ENCODE measurements at places on chromosomes 7 and 10. TPM values are rescaled to one million over a fixed set of nuclear protein-coding genes. Genes with fewer than 3 reads are reported as not detected.

Gene INMT
- total RNA-seq, result 37.4 TPM

Gene NRP1
- total RNA-seq, result 123 TPM

Gene TWNK
- total RNA-seq, result 7.6 TPM

Gene TRIM50
- total RNA-seq, result 1.0 TPM

Gene RBM17
- 93.3 TPM for total RNA-seq

Gene CTNNA3
- 0.11 TPM for total RNA-seq

Gene HOXA10
- not detected for total RNA-seq

GRCh38 chr10:68047554-68048327 is 27.3 kb downstream of the HERC4 start:
- no peak for DNase-seq
- no peaks in the 10 kb centered on the region for H3K27me3 ChIP-seq
- no peaks in the 10 kb centered on the region for H3K36me3 ChIP-seq
- H3K27ac ChIP-seq, result no peak overlapping the region

DNA sequence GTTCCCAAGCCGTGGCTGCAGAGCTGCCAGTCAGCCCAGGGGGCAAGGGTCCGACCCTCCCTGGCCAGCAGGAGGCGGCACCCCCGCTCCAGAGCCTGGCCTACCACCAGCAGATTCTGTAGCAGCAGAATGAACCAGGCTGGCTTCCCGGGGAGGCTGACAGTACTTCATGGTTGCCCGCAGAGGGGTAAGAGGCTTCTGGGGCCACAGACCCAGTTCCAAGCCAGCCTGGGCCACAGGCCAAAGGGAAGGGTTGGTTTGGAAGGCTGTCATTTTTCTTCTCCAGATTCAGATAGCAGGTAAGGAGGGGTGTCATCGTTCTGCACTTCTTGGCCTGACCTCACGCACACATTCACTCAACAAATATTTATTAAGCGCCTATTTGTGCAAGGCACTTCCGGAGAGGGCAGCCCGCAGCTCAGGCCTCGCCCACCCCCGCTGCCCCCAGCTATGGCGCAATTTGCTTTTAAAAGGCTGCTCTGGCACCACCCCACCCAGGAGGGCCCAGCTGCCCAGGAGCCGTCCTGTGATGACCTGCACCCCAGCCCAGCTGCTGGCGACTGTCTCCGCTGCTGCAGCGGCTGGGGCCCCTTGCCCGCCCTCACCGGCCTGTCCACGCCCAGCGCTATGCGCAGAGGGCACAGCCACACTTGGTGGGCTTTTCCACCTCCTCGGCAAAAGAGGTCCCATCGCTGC is 168.5 kb downstream of the LCOR start:
- H3K4me3 ChIP-seq, result no peak overlapping the region
- H3K4me1 ChIP-seq, result no peaks in the 10 kb centered on the region
- no peak overlapping the region for H3K27ac ChIP-seq
- H3K27me3 ChIP-seq, result no peaks in the 10 kb centered on the region
- no peak for DNase-seq

DNA sequence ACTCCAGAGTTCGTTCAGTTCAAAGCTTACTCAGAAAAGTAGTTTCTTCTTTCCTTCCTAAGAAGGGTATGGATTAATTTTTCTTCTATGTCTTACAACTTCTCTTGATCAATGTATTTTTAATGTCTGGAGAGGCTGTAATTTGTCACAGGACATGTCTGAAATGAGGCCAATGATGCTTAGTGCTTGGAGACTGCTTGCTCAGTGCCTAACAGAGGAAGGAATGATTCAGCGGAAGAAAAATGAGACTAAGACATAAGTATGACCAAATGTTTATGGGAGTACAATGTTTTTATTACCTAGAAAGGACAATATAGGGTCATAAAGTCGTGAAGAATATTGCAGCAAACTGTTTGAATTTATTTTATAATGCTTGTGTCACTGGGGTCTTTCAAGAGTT is 43.3 kb downstream of the GPR37 start:
- no peaks in the 10 kb centered on the region for H3K4me1 ChIP-seq
- H3K27ac ChIP-seq, result no peak overlapping the region
- H3K4me3 ChIP-seq, result no peak overlapping the region
- no peaks in the 10 kb centered on the region for H3K27me3 ChIP-seq

- H3K27ac ChIP-seq, result no peak overlapping the region
- H3K36me3 ChIP-seq, result no peaks in the 10 kb centered on the region
- H3K27me3 ChIP-seq, result no peaks in the 10 kb centered on the region
- H3K4me1 ChIP-seq, result no peaks in the 10 kb centered on the region
Observed at GRCh38 chr7:83835424-83835823, 186.5 kb upstream of the SEMA3E start.

DNA sequence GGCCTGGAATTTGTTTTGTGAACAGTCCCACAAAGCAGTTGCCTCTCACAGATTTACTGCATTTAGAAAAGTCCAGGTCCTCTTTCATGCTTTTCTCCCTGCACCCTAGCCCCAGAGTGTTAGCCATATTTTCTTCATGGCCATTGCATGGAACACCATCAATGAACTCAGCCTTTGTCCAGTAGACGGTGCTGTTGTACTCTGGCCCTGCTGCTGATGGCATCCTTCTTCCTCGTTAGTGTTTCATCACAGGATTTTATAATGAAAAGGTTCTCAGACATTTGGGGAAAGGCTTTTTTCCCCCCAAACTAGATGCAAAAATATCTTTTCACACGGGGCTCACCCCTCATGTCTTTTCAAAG is 93.0 kb upstream of the SLC25A13 start:
- no peaks in the 10 kb centered on the region for H3K27me3 ChIP-seq
- no peak overlapping the region for H3K4me3 ChIP-seq
- H3K4me1 ChIP-seq, result peaks cover 22% of the 10 kb centered on the region
- H3K36me3 ChIP-seq, result no peaks in the 10 kb centered on the region

DNA sequence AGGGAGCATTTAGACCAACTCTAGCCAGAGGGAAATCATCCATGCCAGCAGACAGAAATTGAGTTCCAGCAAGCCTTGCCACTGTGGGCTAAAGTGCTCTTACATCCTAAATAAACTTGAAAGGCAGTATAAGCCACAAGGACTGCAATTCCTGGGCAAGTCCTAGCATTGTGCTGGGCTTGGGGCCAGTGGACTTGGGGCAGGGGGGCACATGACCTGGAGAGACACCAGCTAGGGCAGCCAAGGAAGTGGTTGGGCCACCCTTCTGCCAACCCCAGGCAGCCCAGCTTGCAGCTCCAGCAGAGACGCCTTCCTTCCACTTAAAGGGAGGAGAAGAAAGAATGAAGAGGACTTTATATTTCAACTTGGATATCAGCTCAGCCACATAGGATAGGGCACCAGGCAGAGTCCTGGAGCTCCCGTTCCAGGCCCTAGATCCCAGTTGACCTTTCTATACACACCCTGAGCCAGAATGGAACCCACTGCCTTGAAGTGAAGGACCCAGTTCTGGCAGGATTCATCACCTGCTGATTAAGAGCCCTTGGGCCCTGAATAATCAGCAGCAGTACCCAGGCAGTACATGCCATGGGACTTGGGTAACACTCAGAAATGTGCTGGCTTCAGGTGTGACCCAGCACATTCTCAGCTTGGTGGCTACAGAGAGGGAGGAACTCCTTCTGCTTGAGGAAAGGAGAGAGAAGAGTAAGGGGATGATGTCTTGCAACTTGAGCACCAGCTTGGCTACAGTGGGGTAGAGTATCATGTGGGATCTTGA is 153.0 kb downstream of the GNAI1 start:
- H3K4me1 ChIP-seq, result no peaks in the 10 kb centered on the region
- no peak overlapping the region for H3K27ac ChIP-seq
- peak; percentile 51 for DNase-seq
- no peaks in the 10 kb centered on the region for H3K27me3 ChIP-seq

- H3K27me3 ChIP-seq, result no peaks in the 10 kb centered on the region
- no peaks in the 10 kb centered on the region for H3K36me3 ChIP-seq
- H3K4me1 ChIP-seq, result no peaks in the 10 kb centered on the region
- H3K27ac ChIP-seq, result no peak overlapping the region
- H3K4me3 ChIP-seq, result no peak overlapping the region
- peak; percentile 15 for DNase-seq
Observed at GRCh38 chr7:6286486-6286885, 14.1 kb upstream of the CYTH3 start.

GRCh38 chr7:102284399-102284798 is 2.3 kb upstream of the SH2B2 start:
- no peaks in the 10 kb centered on the region for H3K27me3 ChIP-seq
- H3K36me3 ChIP-seq, result no peaks in the 10 kb centered on the region
- no peak for DNase-seq
- no peak overlapping the region for H3K27ac ChIP-seq

GRCh38 chr7:138979226-138979979 is 1.8 kb downstream of the KIAA1549 start:
- H3K4me3 ChIP-seq, result no peak overlapping the region
- DNase-seq, result no peak
- no peaks in the 10 kb centered on the region for H3K36me3 ChIP-seq

GRCh38 chr7:913736-914520 is 37.6 kb downstream of the GET4 start:
- H3K4me3 ChIP-seq, result no peak overlapping the region
- H3K27me3 ChIP-seq, result no peaks in the 10 kb centered on the region
- H3K4me1 ChIP-seq, result peaks cover 14% of the 10 kb centered on the region
- no peaks in the 10 kb centered on the region for H3K36me3 ChIP-seq
- no peak for DNase-seq
- H3K27ac ChIP-seq, result no peak overlapping the region

GRCh38 chr7:83956104-83956503 is 238.5 kb downstream of the SEMA3A start:
- no peak for DNase-seq
- H3K36me3 ChIP-seq, result no peaks in the 10 kb centered on the region
- H3K27me3 ChIP-seq, result no peaks in the 10 kb centered on the region
- no peak overlapping the region for H3K27ac ChIP-seq
- no peaks in the 10 kb centered on the region for H3K4me1 ChIP-seq

DNA sequence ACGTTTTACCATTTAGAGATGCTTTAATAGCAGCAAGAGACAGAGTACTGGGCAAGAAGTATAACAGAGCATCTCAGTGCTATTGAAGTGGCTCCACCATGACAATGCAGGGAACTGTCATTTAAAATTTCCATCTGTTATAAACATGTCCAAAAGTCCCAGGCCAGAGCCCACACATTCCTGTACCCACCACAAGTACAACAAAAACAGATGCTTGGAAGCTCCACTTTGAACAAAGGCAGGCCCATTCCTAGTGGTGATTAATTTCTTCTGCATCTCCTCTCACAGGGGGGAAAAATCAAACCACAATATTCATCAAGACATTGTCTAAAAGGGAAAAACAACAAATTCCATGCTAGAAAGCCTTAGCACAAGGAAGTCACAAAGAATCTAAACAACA is 627.9 kb downstream of the PARD3 start:
- H3K4me1 ChIP-seq, result peaks cover 31% of the 10 kb centered on the region
- H3K27ac ChIP-seq, result no peak overlapping the region
- H3K36me3 ChIP-seq, result no peaks in the 10 kb centered on the region
- no peaks in the 10 kb centered on the region for H3K27me3 ChIP-seq

DNA sequence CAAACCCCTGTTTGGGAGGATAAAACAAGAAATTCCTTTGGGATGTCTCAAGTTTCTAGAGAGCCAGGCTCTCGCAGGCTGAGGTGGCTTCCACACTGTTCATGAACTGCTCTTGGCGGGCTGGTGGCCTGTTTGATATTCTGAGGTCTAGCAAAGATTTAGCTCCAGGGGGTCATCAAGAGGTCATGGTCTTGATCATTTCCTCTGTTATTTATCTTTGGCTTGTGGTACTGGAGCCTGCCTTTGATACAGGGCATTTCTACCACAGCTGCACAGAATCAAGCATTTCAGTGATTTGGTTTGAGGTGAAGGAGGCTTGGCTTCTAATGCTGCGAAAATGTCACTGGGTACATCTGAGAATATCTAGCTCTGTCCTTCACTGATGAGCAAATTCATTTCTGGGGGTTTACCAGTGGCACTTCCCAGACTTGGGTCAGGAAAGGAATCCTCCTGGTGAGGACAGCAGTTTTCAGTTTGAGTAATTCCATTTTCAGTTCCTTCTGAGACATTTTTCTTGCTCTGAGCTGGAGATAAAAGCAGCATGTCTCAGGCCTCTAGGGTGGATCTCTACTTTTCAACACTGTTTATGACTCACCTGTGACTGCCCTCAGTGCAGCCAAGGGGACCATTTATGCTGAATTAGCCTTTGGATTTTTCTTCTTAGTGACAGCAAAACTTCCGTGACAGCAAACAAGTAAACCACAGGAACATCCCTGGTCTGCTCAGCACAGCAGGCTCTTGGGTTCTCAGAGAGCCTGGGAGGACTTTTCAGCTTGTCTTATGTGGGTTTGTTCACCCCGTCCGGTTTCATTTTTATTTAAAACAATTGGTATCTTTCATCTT is 312.0 kb downstream of the RNLS start:
- peaks cover 14% of the 10 kb centered on the region for H3K4me1 ChIP-seq
- H3K27me3 ChIP-seq, result no peaks in the 10 kb centered on the region
- no peak overlapping the region for H3K4me3 ChIP-seq
- no peak overlapping the region for H3K27ac ChIP-seq

- H3K27ac ChIP-seq, result no peak overlapping the region
- no peaks in the 10 kb centered on the region for H3K27me3 ChIP-seq
- H3K36me3 ChIP-seq, result no peaks in the 10 kb centered on the region
Observed at GRCh38 chr7:68461430-68461829, 1136.8 kb upstream of the AUTS2 start.
